HS-27A (cell line): ENCODE measurements at places on chromosomes 7 and 10.

GRCh38 chr7:116588641-116589594 lies 64.1 kb downstream of the CAV1 start:
- peak; percentile 52 for DNase-seq

GRCh38 chr7:75854233-75854632 lies 24.6 kb upstream of the RHBDD2 start:
- DNase-seq = no peak

- no peak for DNase-seq
These were observed 16.8 kb downstream of the NOBOX start for GRCh38 chr7:144386741-144387140.

- no peak for DNase-seq
These were observed 4.2 kb downstream of the TMEM270 start for GRCh38 chr7:73864981-73865711.

DNA sequence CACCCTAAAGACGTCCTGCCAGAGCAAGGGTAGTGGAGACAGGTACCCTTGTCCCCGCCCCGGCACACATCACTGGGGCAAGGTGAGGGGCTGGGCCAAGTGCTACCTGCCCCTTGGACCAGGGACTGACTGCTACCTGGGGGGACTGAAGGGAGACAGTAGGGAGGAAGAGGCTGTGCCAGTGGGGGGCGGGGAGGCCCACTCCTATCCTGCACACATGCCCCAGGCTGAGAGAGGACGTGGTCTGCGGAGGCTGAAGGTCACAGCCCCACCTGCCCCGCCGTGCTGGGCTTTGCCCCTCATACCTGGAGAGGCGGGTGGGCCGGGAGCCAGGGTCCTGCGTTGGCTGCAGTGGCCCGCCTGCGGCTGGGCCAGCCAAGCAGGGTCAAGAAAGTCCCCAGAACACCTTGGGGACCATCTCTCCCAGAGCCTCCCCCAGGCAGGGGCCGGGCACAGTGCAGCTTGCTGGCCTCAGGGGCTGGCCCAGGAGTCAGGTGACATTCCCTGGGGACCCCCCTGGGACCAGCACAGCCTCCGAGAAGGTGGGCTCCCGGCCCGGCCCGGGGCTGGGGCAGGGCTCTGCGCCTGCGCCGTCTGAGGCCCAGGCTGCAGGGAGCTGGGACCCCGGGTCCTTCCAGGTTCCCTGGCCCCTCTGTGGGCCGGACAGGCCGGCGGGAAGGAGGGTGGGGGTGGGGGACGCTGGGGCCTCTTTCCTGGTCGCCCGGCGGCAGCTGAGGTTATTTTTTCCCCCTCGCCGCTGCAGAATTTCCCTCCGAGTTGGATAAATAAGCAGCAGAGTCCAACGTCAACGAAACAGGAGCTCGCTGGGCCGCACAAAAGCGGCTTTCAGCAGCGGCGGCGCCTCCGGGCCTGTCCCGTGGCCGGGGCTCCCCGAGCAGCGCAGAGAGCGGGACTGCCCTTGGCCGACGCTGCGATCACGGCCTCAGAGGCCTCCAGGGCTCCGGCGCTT lies 9.8 kb upstream of the FZD9 start:
- DNase-seq = no peak

DNA sequence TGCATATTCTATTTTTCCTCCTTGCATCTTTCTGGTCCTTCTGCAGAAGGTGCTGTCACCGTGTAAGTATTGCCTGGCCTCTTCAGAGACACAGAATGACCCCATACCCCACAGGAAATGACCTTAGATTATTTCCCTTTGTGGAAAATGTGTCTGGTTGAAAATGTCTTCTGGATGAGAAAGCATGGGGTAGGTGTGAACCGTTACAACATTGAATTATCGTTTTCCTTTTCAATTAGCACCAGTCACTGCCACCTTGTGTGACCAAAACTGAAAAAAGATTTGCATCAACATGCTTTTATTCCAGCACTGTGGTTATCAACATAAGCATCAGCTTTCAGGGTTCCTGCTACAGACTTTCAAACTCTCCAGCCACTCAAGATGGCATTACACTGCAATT lies 58.0 kb upstream of the CELF2 start:
- no peak for DNase-seq

DNA sequence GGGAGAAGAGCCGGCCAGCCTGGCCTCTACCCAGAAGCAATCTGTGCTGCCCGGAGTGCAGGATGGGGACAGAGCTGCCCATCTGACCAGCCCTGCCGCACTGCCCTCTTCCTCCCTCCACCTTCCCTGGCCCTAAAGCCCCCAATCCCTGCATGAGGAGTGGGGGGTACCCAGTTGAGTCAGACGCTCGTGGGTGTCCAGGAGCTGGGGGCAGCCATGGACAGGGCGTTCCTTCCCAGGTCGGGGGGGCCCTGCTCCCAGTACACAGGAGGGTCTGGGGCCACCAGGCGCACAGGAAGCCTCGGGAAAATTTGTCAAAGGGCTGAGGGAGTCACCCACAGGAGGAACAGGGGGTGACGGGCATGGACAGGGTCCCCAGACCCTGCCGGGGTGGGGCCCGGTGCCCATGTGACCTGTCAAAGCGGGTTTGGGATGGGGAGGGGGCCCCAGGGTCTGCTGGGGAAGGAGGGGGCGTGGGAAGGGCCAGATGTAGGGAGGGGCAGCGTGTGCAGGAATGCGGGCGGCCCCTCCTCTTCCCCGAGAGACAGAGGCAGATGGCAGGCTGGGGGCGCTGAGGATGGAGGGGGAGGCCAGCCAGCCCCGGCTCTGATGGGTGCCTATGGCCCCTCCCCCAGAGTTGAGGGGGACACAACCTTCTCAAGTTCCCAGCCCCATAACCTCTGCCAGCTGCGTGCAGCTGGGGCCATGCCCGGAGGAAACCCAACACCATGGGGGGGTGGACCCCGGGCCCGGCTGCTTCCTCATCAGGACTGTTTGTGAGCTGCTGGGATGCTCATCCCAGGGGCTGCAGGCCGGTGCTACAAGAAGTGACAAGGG lies 21.5 kb upstream of the GRIFIN start:
- no peak for DNase-seq

DNA sequence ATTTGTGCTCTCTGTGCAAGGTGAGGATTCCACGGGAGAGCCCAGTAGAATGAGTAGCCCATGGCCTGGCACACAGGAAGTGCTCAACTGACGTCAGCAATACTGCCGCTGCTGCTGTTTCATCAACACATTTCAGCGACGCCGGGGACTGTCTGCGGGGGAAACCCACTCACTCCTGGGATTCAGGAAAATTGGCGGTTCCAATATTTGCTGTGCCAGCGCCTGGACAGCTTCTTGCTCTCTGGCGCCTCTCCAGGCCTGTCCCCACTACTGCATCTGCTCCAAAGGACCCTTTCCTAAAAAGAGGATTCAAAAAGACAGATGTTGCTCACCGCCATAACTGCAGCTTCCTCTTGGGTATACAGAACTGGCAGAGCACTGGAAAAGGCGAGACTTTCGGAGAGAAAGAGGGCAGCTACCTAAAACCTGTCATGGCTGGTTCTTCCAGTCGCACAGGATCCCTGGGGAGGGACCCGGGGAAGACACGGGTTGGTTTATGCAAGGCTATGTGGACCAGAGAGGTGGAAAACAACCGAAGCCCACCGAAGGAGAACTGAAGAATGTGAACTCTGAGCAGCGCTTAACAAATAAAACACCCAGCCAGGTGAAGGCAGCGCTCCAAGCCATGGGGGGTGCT lies 39.7 kb upstream of the ENO4 start:
- no peak for DNase-seq
